ENCODE measurements at places on chromosomes 12 and 14. TPM values are rescaled to one million over a fixed set of nuclear protein-coding genes. Genes with fewer than 3 reads are reported as not detected.
A peak's percentile ranks its signal among the peaks of the same experiment; 100 is the strongest.

DLGAP5 gene
- polyA plus RNA-seq, result 6.2 TPM

GRCh38 chr14:77052281-77053044 is 24.0 kb upstream of the IRF2BPL start:
- H3K27ac ChIP-seq, result peak overlapping the region; percentile 10
- H3K27me3 ChIP-seq, result no peaks in the 10 kb centered on the region
- no peaks in the 10 kb centered on the region for H3K36me3 ChIP-seq

GRCh38 chr14:22282417-22282816 is 306.6 kb downstream of the DAD1 start:
- no peak for DNase-seq
- no peaks in the 10 kb centered on the region for H3K4me1 ChIP-seq
- no peak overlapping the region for H3K4me3 ChIP-seq
- H3K36me3 ChIP-seq, result no peaks in the 10 kb centered on the region

DNA sequence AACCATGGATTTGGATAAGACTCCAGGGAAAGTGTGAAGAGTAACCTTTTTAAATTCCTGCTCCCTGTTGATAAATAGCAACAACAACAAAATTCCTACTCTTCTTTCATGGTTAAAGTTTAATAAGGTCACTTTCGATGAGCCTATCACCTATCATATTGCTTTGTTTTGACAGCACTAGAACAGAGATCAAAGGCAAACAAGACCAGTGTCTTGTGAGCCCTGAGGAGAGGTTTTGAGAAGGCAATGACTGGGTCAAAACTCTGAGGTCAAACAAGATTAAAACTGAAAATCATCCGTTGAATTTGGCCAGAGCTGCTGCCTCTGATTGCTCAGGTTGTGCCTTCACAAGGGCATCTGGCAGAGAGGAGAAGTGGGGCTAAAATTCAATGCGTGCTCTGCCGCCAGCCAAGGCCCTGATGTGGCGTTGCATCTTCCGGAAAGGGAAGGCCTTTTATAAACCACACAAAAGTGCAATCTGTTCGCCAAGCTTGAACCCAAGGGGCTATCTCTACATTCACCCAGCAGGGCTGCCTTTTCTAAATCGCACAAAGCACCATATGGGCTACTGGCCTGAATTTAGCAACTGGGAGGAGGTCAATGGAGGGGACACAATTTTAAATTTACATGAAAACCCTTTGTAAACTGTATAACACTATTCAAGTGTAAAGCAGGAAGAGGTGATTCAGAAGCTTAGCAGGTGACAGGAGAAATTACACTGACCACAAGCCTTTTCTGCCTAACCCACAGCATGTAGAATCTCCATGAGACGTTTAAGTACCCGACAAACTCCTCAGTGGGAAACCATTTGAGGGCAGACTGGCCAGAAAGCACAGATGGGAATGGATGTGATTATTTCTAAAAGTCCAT is 140.8 kb downstream of the DAD1 start:
- no peak overlapping the region for H3K27ac ChIP-seq
- DNase-seq, result no peak
- no peaks in the 10 kb centered on the region for H3K4me1 ChIP-seq
- peaks cover 36% of the 10 kb centered on the region for H3K27me3 ChIP-seq

ASIC1 gene
- polyA plus RNA-seq, result 28.4 TPM

GPR84 gene
- not detected for polyA plus RNA-seq

CREBL2 gene
- polyA plus RNA-seq, result 16.2 TPM

DNA sequence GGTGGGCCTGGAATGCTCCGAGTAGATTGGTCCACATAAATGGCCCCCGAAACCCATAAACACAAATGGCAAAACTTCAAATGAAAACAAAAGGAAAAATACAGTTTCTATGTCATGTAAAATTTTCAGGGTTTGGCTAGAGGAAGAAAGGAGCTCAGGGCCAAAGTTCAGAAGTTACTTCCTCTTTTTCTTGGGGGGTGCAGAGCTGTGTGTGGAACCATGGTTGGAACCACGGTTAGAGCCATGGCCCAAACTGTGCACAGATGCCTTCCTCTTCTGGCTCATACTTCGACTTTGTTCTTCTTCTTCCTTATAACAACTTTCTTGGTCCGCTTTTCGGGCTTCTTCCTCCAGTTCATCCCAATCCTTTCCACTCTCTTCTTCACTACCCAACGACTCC is 51.7 kb downstream of the MGST1 start:
- no peak overlapping the region for H3K4me3 ChIP-seq
- H3K36me3 ChIP-seq, result no peaks in the 10 kb centered on the region
- no peak overlapping the region for H3K27ac ChIP-seq
- H3K27me3 ChIP-seq, result no peaks in the 10 kb centered on the region
- no peak for DNase-seq
